ENCODE measurements at places on chromosomes 13 and 19. TPM values are rescaled to one million over a fixed set of nuclear protein-coding genes. Genes with fewer than 3 reads are reported as not detected.

- DNase-seq: peak; percentile 73
Measured at GRCh38 chr19:3374369-3375112, 8.2 kb downstream of the NFIC start.

Gene UBL3
- 6.7 TPM for polyA plus RNA-seq

- DNase-seq: no peak
Measured at GRCh38 chr13:30510091-30510490, 44.4 kb upstream of the HMGB1 start.

DNA sequence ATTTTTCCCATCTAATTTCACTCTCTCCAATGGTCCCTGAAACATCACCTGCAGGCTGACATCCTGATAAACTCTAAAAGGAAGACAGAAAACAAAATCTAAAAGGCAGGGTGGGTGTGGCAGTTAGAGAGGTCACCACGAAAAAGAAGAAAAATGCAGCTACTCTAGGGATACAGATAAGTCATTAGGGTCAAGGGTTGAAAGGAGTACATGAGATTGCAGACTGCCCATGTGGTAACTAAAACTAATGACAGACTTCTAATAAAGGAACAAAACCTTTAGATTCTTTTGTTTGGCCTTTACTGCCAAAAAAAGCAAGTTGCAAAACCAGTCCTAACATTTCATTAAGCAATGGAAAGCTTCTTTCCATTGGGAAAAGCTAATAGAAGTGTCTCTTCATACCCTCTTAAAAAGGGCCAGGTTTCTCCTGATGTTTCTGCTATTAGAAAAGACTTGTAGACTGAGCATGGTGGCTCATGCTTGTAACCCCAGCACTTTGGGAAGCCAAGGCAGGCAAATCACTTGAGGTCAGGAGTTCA lies 31.0 kb downstream of the THSD1 start:
- DNase-seq: no peak

Gene PIK3R2
- 2.3 TPM for polyA plus RNA-seq

DNA sequence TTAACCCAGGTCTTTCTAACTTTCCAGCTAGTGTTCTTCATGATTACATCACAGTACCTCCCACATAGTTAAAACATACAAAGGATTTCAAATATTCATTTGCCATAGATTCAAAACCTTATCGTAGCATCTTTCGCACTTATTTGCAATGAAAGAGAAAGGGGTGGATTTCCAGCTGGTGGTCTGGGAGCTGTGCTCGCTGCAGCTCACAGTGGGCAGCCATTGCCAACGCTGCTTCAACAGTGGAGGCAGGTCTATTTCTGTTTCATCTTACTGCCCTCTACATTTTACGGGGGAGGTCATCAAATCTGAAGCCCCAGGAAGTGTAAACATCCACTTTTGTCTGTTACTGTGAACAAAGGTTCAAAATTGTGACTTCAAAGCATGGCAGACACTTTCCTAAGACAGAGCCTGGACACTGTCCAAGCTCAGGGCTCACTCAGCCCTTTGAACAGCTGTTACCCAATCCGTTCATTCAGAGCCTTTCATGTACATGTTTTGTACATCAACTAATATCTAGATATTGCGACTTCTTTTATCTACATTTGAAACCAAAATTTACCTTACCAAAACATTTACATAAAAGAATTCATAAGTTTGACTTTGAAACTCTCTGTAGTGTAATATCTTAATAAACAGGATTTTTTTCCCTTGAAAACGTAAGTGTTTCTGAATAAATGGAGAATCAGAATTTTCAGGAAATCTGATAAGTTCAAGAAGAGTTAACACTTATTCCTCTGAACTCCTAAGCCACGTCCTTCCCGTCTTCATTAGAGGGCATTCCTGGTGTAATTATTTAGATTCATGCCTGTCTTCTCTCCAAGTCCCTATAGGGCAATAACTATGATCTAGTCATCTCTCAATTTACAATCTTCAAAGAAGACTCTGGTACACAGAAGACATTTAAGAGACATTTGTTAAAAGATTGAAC lies 25.1 kb downstream of the STARD13 start:
- DNase-seq: no peak

DNA sequence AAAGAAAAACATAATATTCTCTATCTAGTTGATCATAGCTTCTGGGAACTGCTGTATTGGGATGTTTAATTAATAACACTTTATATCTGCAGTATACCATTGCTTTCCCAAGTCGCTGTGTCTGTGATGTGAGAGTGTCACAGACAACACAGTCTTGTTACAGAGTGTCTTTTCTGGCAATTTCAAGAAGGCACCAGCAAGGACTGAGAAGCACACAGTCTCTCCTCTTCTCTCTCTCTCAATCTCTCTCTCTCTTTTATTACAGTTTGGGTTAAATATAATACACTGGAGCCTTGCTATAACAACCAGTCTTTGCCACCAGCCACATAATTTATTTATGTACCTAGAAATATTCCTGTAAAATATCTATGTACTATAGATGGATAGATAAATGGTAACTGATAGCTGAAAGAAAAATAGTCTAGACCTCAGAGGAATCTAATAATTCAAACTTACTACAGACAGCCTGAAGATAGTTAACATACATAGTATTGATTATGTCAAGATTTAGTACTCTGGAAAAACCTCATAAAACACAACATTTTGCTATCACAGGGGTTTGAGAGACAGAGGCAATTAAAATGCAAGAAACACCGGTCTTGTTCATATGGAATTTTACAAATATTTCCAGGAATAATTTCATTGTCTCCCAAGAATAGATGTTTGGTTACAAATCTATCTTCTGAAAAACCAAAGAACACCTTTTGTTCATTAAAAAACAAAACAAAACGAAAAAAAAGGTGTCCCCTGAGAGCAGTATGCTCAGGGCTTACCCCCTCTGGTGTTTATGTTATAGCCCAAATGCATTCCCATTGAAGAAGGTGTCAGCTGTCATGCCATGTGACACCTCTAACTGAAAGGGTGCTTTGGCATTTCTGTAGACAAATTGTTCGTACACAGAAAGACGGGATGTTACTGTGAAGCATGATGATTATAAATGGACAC lies 507.8 kb downstream of the TBC1D4 start:
- DNase-seq: no peak

All from heart right ventricle (tissue), 16 donors.